Activated T-helper 17 cell treated with anti-CD3 and anti-CD28 coated beads, Interleukin-2, amount 50 U/mL, for 72 hours (primary cell): ENCODE measurements at places on chromosomes 4 and X.

- ATAC-seq: no peak
Observed at GRCh38 chrX:633985-634958, 3.7 kb downstream of the SHOX start.

GRCh38 chrX:129755779-129756650, 17.2 kb downstream of the XPNPEP2 start:
- ATAC-seq: no peak

DNA sequence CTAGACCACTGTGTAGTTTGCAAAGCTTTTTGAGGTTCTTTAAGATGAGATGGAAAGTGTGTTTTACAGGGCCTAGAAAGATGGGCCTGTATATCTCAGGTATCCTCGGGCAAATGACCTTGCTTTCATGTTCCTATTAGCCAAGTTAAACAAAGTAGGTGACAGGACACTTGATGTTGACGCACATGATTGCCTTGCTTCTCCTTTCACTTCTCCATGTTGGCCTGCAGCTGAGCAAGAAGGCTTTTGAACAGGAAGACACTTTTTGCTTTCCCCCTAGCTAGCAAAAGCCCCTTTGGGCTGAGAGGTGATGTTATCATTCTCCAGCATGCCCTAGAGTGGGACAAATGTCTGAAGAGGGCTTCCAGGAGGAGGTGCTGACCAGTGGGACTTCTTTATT, 202.1 kb downstream of the GPC3 start:
- no peak for ATAC-seq

DNA sequence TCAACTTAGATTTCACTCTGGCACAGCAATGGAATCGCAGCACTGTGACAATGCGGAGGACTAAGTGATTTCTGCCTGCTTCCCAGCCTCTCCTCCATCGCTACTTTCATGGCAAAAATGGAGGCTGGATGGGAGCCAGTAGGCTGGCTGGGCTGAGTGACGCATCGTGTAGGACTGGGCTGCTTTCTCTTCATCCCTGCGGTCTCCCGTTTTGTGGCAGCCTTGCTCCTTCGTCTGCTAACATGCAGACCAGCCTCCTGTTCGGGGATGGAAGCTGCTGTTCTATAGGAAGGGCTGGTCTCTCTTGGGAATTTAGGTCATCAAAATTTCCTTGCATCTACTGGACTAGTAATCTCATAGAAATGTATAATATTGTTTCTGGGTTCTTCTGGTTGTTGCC, 15.8 kb upstream of the RGS12 start:
- no peak for ATAC-seq

DNA sequence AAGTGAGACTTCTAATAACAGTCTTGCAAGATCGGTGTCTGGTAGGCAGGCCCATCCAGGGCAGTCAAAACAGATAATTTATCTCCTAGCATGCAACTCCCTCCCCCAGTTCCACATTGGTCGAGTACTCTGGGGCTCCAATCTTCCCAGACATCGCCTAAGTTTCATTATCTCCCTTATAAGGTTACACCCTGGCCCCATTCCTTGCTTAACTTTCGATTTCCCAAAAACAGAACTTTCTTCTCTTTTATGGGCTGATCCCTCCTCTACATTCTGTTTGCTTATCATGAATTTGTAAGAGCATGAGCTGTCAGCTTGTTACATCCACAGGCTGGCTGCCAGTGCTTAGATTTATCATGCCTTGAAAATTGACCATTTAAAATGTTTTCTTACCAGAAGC, 471.3 kb downstream of the TECRL start:
- no peak for ATAC-seq

GRCh38 chrX:74382613-74383012, 38.7 kb upstream of the SLC16A2 start:
- ATAC-seq: peak; percentile 75

DNA sequence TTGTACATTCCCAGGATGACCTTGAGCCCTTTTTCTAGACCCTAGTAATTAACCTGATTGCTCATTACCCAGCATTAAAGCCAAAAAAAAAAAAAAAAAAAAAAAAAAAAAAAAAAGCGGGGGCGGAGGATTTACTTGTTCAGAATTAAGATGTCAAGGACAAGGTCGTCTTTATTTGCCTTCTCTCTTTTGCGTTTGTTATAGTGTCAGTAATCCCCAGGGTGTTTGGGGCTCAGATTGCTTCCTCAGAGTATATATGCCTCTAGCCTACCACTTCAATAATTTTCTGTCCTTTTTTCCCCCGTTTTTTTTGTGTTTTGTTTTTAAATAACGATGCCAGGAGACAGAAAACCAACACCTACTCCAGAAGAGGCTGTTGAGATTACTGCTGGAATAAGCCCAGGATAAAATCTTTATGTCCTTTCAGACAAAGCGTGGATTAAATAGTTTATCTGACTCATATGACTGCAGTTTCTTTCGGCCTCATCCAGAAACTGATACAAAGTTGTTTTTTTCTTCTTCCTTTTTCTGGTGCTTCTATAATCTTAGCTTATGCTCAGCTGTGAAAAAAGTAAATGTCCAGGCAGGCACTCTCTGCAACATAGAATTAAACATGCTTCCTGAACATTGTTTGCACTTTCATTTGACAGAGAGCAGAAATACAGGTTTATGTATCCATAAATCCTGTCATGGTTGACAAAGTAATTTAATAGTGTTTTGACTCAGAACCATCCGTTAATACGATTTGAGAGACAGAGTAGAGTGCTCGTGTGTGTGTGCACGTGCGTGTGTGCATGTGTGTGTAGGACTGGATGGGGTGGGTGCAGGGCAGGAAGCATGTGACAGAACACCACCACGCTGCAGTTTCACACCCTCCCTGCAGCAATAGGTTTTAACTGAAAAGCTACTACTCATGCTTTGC, 138.6 kb downstream of the AFF1 start:
- peak; percentile 93 for ATAC-seq
